ENCODE measurements at places on chromosomes 6 and 20. TPM values are rescaled to one million over a fixed set of nuclear protein-coding genes. Genes with fewer than 3 reads are reported as not detected.

Gene SLC13A3
- 1.8 TPM for total RNA-seq

Gene TTLL9
- 0.59 TPM for total RNA-seq

Gene ACOT13
- 5.8 TPM for total RNA-seq

Gene FAM83D
- 2.2 TPM for total RNA-seq

Gene PAX1
- under 0.01 TPM for total RNA-seq

Gene GPX6
- total RNA-seq, result not detected

Gene FRK
- total RNA-seq, result 1.1 TPM

Gene OGFR
- total RNA-seq, result 32.4 TPM

Gene WFDC10B
- total RNA-seq, result not detected

Gene LMBRD1
- 36.8 TPM for total RNA-seq

Gene CCDC28A
- total RNA-seq, result 11.2 TPM

Gene HTR1E
- total RNA-seq, result not detected

Gene PLAGL1
- 22.4 TPM for total RNA-seq

Gene SIM1
- total RNA-seq, result under 0.01 TPM

Gene PNLDC1
- not detected for total RNA-seq

Gene SDHAF4
- total RNA-seq, result 6.9 TPM

Gene MOXD1
- total RNA-seq, result 19.5 TPM

Gene GABRR1
- not detected for total RNA-seq

Gene ZNF165
- 1.2 TPM for total RNA-seq

Gene OR2B6
- total RNA-seq, result not detected

Gene IGF2R
- total RNA-seq, result 174 TPM

Gene TBXT
- not detected for total RNA-seq

Gene SCP2D1
- total RNA-seq, result 0.29 TPM

Gene IER3
- total RNA-seq, result 54.6 TPM
